ENCODE measurements at places on chromosomes 1 and 21.
A peak's percentile ranks its signal among the peaks of the same experiment; 100 is the strongest.

DNA sequence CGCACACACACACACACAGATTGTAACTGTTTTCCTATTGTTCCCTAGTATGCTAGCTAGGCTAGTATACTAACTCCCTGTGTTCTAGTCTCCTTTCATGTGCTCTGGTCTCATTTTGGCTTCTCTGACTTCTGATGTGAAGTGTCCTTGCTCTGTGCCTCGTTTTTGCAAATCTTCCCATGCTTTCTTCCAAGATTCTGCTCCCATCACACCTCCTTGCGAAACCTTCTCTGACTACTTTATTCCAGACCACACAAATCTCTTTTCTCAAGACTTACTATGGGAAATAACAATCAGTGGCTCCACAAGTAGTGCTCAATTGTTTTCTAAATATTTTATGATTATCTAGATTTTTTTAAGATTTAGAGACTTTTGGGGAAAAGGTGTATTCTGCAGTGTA, 10.3 kb downstream of the PRRX1 start:
- no peak for DNase-seq

DNA sequence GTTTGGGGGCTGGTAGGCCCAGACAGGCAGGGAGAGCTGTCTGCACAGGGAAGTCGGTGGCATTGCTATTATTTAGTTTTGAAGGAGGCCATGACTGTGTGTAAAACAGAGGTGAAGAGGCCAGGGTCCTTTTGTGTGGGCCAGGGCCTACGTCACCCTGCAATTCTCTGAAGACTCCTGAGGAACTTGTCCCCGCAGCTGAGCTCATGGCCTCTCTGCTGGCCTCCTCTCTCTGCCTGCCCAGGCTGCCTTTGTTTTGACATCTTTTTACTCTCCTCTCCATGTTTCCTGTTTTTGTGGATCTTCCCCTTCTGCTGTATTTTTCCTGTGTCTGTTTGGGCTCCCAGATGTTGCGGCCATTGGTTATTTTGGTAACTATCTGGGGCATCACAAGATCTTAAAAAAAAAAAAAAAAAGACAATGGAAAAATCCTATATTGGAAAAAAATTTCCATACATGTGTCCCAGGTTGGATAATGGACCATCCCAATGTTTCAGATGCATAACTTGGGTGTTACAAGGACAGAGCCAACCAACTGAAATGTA, 280.7 kb downstream of the RPS6KC1 start:
- DNase-seq, result no peak

DNA sequence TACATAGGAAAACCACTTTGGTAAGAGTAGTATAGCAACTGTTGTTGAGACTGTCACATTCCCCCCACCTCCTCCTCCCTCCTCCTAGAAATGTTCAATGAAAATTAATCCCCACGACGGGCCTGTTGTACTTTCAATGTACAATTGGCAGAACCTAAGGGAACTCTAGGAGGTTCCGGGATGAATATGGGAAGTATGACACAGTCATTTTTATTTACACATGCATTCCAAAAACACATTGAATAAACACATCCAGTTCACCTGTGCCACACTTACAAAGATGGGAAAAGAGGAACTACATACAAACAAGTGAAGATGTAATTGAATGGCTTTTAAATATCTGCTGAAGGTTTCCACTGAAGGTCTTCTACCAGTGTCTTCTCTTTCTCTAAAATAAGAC, 144.4 kb upstream of the NBPF11 start:
- DNase-seq, result no peak

DNA sequence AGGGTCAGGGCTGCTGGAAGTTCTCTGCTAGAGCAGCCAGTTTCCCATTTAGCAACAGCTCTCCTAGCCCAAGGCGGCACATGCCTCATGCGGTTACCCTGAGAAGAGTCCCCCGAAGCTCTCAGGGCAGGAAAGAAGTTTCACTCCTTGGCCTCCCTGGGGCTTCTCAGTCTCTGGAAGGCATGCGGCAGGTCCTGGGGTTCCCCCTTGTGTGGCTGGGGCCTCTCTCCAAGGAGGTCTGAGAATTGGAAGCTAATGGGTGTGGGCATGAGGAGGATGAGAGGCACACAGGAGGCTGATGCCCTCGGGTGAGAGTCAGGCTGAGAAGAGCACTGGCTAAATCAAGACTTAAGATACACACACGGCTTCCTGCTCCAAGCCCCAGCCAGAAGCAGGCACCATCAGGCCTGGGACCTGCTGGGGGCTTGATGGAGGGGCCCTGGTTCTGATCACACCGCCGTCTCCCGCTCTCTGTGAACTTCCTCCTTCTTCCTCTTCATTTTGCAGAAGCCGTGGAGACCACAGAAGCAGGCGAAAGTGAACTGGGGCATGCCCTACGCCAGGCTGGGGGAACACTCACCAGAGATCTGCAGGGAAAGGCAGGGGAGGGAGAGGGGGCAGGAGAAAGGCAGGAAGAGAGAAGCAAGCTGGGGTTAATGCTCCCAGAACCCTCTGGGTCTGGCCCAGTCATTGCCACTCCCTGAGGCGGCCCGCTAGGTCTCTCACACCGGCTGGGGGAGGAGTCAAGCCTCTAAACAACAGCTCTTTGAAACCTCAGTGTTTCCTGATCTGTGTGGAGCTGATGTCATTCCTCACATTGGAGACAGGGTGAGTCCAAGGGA, 15.1 kb downstream of the BLACAT1 start:
- DNase-seq, result peak; percentile 98

DNA sequence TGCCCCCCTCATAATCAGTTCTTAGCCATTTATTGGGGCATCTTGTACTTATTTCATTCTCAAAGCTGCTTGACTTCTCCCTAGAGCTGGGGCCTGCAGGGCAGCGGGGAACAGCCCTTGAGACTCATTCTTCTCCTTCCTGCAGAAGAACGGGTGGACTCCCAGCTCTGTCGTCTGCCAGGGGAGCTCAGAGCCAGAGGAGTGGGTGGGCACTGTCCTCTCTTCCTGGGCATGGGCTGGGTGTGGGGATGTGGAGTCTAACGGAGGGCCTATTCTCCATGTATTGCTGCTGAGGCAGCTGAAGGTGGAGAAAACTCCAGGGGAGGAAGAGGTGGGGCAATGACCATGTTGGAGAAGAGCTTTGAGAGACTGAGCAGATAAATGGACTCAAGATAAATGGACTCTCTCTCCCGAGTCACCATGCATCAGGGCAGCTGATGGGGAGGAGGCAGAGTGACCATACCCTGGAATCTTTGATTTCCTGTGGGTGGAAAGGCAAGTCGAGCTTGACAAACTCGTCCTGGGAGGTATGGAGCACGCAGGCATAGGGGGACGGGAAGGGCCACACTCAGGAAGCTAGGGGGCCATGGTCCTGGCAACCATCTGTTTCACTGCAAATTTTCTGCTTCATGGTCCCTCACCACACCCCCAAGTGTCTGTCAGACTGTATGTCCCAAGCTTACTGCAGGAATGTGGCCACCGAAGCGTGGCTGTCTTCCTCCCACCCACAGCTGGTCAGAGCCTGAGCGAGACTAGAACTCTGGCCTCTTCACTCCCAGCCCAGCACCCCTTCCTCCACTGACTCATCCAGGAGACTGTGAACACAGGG, 56.9 kb upstream of the ATP2B4 start:
- DNase-seq, result no peak

DNA sequence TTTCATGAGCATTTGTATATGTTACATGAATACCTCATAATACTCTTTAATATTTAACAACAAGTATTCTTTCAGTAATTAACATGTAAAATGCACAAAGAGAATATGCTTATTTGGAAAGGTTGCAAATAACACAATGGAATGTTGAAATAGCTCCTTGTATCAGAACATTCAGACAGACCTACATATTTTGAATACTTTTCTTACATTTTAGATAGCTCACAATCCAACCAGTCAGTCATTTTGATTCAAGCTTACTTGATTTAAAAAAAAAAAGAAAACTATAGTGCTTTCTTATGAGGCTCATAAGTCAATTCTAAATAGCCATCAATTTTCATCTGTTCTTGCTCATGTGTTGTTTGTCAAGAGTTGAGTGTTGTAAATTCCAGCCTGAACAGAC, 518.8 kb downstream of the ADGRL2 start:
- peak; percentile 11 for DNase-seq

GRCh38 chr21:31509194-31510017, 150.1 kb upstream of the SOD1 start:
- peak; percentile 78 for DNase-seq

GRCh38 chr21:44789880-44790279, 11.7 kb downstream of the UBE2G2 start:
- no peak for DNase-seq

GRCh38 chr1:61743716-61744580, 1.7 kb downstream of the PATJ start:
- no peak for DNase-seq

DNA sequence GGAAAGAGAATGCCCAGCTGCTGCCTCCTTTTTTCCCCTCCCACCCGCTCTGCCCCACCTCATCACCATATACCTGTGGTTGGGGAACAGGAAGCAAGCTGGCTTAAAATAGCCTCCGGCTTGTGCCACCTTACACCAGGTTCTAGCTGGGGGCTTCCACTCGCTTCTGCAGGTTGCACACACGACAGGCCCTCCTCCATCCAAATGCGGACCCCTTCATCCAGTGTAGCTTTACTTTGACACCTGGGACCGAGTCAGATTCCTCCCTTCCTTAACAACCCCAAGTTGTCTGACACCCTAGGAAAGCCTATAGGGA, 14.6 kb downstream of the BLACAT1 start:
- DNase-seq, result no peak

DNA sequence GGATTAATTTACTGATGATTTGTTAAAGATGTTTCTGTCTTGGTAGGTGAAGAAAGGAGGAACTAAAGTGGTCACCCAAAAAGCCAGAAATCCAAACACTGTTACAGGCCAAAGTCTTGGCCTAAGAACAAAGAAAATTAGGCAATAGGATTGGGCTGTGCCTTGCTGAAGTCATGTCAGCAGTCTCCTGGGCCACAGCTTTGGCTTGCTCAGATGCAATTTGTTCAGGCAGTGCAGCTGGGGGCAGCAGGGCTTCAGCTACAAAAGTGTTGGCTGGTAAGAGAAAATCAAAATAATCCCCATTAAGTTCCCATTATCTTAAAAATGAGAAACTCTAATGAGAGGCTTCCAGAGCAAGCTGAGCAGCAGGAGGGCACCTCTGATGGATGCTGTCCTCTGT, 14.0 kb upstream of the RAP1A start:
- no peak for DNase-seq

GRCh38 chr1:11836955-11837766, 10.4 kb downstream of the NPPA start:
- DNase-seq, result no peak

DNA sequence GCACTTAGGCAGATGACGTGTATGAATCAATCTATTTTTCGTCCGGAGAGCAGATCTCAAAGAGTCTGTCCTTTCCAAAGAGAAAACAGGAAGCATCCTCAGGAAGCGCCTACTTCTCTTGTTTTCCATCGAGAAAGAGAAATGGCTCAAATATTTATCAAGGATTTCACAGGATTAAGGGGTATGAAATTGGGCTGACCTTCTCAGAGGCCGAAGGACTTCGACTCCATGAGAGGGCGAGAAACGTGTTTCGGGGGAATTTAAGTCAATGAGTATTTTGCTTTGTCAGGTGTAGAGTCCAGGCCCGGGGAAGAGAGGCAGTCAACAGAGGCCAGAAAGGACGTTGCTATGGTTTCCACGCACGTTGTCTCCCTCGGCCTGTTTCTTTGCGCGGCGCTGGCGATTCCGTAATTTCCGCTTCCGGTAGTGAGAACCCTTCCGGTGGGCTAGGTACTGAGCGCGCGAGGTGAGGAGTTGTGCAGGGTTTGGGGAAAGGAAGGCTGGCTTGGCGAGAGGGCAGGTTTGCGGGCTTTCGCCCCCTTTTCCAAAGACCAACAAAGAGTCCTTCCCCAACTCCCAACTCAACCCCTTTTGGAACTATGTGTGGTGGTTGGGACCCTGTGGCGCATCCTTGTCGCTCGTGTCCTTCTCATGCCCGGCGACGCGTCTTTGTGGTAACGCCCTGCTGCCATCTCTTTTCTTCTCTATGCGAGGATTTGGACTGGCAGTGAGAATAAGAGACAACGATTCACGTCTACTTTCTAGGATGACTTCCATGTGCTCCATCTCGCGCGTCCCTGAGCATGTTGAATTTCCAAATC, at the start of gene MRPS21:
MRPS21 (plus strand) TSS at position 429 of the 821 bp plus-strand sequence. CDS start 506 bp downstream, outside the sequence.
- DNase-seq, result peak; percentile 84

- peak; percentile 27 for DNase-seq
Measured at GRCh38 chr1:247332215-247332622, 552 bp upstream of the ZNF496 start.

- no peak for DNase-seq
Measured at GRCh38 chr1:50611675-50612074, 188.4 kb upstream of the DMRTA2 start.

DNA sequence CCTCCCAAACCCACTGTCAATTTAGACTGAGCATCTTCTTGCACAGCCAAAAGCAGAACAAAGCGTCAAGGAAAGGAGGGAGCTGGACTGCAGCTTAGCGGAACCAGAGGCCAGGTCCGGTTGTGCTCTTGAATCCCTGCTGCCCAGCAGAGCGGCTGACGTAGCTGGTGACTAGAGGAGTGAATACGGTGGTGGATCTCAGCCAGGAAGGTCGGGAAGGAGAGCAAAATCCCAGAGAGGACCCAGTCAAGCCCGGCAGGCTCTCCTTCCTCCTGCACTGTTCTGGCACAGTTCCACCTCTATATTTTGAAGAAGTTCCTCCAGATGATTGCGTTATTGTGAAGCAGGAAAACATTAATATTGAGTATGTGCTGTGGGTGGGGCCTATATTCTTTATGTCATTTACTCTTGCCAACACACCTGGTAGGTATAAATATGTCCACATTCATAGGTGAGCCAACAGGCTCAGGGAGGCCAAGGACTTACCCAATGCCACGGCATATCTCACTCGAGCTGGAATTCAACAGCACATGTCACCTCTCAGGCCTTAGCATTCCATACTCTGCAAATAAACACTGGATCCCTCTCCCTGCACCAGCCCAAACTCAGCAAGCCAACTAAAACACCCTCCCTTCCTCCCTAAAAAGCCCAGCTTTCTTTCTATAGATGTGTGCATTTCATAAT, 23.6 kb upstream of the ABCB10 start:
- no peak for DNase-seq

DNA sequence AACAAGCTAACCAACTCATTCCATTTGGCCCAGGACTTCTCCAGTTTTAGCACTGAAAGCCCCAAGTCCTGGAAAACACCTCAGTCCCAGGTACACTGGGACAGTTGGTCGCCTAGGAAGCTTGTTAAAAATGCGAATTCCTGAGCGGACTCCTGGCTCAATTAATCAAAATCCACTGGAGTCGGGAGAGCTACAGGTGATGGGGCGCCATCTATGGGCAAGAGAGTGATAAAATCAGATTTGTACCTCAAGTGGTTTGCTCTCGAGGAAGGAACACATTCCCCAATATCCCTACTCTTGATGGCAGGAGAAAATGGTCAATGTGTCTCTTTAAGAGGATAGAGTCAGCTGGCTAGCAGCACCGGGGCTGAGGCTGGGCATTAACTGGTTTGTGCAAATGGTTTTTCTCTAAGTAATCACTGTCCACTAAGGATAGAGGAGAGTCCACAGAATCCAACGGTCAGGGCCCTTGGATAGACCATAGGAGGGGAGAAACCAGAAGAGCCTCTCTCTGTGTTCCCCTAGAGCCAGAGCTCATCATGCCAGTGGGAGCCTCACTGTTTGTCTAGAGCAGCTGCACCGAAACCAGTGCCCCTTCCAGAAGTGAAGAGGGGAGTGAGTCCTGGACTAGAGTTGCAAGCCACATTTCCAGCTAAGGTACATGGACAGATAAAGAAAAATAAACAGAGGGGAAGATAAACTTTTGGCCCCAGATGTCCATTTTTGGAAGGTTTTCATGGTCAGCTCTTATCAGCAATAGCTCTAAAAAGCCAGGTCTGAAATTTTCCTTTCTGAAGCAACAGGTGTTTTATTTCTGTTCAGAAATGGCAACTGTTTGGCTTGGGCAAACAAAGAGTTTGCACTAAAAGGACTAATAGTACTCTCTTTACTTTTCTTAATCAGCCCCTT, 148.5 kb downstream of the TENT5C start:
- DNase-seq, result peak; percentile 48

- no peak for DNase-seq
Measured at GRCh38 chr1:205205055-205205454, 6.4 kb downstream of the DSTYK start.

Measured in foreskin keratinocyte (primary cell).